Spleen (tissue), 13 donors: ENCODE measurements at places on chromosomes 6 and 20. TPM values are rescaled to one million over a fixed set of nuclear protein-coding genes. Genes with fewer than 3 reads are reported as not detected.

- H3K27ac ChIP-seq = no peak overlapping the region
- peaks cover 35% of the 10 kb centered on the region for H3K4me1 ChIP-seq
- peaks cover 29% of the 10 kb centered on the region for H3K27me3 ChIP-seq
- H3K4me3 ChIP-seq = no peak overlapping the region
Measured at GRCh38 chr6:150575836-150576235, 23.8 kb upstream of the PLEKHG1 start.

The XKR7 gene
- 0.07 TPM for total RNA-seq

The NOTCH4 gene
- total RNA-seq = 23.6 TPM

The CRISP3 gene
- 1.9 TPM for total RNA-seq

DNA sequence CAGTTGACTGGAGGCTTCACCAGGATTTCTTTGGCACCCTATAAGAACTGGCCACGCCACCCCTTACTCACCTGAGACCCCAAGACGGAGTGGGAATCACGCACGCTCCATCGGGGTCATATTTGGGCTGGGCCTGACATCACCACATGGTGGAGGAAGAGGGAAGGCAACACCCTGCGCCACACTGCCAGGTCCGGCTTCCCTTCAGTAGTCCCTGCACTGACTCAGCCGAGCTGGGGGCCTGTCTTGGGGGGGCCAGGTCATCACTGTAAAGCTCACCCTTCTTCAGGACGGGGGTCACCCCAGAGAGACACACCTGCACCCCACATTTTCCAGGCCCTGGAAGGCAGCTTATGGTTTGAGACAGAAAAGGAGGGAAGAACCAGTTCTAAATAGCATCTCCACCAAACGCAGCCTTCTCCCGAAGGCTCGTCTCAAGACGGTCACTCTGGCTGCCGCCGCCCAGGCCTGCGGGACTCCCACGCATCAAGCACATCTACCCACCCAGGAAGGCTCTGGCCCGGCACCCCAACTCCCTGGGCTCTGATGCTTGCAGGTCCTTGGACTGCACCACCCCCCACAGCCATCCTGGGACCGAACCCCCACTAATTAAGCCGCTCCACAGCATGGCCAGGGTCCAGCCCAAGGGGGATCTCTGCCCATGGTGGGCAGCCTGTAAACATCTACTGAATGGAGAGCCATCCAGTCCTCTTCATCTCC, 51.8 kb downstream of the GINS1 start:
- no peaks in the 10 kb centered on the region for H3K36me3 ChIP-seq
- no peaks in the 10 kb centered on the region for H3K27me3 ChIP-seq
- H3K4me1 ChIP-seq = no peaks in the 10 kb centered on the region
- H3K4me3 ChIP-seq = no peak overlapping the region
- peak; percentile 71 for DNase-seq

GRCh38 chr6:130677312-130677711, 149.9 kb upstream of the SMLR1 start:
- H3K4me1 ChIP-seq = no peaks in the 10 kb centered on the region
- no peak overlapping the region for H3K27ac ChIP-seq
- no peak for DNase-seq

DNA sequence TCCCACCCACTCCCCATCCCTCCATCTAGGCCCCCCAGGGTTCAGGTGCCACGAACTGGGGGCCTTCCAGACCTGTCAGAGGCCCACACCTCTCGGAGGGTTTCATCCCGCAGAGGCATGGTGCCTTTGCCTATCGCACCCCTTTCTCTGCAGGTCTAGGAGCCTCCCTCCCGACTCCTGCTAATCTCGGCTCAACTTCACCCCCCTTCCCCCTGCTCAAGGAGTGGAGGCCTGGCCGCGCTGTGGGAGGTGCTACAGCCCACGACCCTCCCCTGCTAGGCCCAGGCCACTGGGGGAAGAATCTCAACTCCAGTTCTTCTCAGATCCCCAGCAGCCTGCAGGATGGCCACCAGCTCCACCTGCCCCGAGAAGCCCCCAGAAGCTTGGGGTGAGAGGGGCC, at the start of gene TULP1:
Gene TULP1, minus strand, starts transcription at position 157 of the 400 bp plus-strand sequence. Its CDS starts 38 bp downstream, at position 119.
- no peak within 1 kb of the TSS for H3K4me3 ChIP-seq
- no peaks in the 10 kb centered on the region for H3K36me3 ChIP-seq
- no peak within 1 kb of the TSS for H3K27ac ChIP-seq
- peaks cover 5% of the 10 kb centered on the region for H3K4me1 ChIP-seq
- H3K27me3 ChIP-seq = peaks cover 16% of the 10 kb centered on the region

GRCh38 chr6:37244430-37245310, 12.9 kb upstream of the TBC1D22B start:
- DNase-seq = no peak
- no peaks in the 10 kb centered on the region for H3K27me3 ChIP-seq
- H3K4me3 ChIP-seq = no peak overlapping the region
- H3K36me3 ChIP-seq = no peaks in the 10 kb centered on the region
- peaks cover 9% of the 10 kb centered on the region for H3K4me1 ChIP-seq

The SLC26A8 gene
- 2.4 TPM for total RNA-seq

DNA sequence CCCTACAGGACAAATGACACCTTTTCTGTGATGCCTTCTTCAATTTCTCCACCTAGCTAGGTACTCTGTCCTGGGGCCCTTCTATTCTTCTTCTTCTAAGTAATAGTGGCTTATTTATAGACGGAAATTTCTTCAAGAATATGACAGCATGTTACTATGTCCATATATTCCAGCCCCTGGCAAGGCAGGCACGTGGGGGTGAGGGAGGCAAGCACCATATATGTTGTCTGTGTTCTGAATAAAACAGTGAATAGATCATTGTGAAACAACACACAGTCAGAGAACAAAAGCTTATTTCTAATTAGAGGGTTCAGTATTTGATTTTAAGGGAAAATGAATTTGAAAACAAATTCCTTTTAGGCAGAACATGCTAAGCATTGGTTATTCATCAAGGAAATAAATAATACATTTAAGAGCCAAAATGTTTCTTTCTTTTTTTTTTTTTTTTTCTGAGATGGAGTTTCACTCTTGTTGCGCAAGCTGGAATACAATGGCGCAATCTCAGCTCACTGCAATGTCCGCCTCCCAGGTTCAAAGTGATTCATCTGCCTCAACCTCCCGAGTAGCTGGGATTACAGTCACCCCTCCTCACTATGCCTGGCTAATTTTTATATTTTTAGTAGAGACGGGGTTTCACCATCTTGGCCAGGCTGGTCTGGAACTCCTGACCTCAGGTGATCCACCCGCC, 6.2 kb downstream of the HEBP2 start:
- H3K27me3 ChIP-seq = no peaks in the 10 kb centered on the region
- no peak overlapping the region for H3K4me3 ChIP-seq
- peaks cover 10% of the 10 kb centered on the region for H3K4me1 ChIP-seq

DNA sequence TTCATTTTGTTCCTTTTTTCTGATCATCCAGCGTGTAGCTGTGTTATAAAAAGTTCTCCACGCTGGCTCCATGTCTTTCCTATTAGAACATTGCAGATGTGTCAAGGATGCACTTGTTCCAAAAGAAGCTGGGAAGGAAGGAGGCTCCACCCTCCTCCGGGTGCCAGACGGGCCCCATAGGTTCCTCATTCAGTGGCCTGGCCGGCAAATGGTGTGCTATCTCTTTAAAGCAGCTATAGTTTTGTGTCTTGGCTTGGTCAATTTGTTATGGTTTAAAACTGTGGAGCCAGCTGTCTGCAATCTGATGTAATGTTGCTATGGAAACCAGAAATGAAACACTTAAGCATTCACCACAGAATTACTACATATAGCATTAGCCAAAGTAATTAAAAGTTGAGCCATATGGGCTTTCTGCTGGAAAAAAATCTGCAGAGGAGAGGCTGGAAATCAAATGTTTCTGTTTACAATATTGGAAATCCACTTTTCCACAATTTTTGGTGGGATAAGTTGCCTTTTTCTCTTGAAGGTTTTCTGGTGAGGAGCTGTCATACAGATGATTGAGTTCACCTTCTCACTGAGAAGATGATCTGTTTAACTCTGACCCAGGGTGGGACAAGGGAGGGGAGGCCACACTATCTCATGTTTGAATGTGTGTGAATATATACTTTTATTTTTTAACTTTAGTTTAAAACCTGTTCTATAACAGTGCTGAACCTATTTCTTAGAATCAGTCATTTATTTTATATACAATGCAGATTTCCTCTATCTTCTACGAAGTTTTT, 167.4 kb downstream of the SASH1 start:
- H3K36me3 ChIP-seq = no peaks in the 10 kb centered on the region
- no peaks in the 10 kb centered on the region for H3K27me3 ChIP-seq
- peak overlapping the region; percentile 30 for H3K4me3 ChIP-seq
- DNase-seq = no peak
- peaks cover 18% of the 10 kb centered on the region for H3K4me1 ChIP-seq

- H3K4me1 ChIP-seq = peaks cover 21% of the 10 kb centered on the region
- H3K27me3 ChIP-seq = no peaks in the 10 kb centered on the region
- H3K27ac ChIP-seq = no peak overlapping the region
- no peak for DNase-seq
- H3K36me3 ChIP-seq = no peaks in the 10 kb centered on the region
Measured at GRCh38 chr6:154498340-154498934, 12.0 kb downstream of the CNKSR3 start.

GRCh38 chr20:63443606-63444395, 28.7 kb downstream of the KCNQ2 start:
- no peak overlapping the region for H3K4me3 ChIP-seq
- H3K27me3 ChIP-seq = peaks cover 62% of the 10 kb centered on the region
- no peak overlapping the region for H3K27ac ChIP-seq

GRCh38 chr6:84249724-84250123, 22.3 kb upstream of the CEP162 start:
- DNase-seq = no peak
- no peak overlapping the region for H3K4me3 ChIP-seq
- no peaks in the 10 kb centered on the region for H3K4me1 ChIP-seq
- no peaks in the 10 kb centered on the region for H3K27me3 ChIP-seq

DNA sequence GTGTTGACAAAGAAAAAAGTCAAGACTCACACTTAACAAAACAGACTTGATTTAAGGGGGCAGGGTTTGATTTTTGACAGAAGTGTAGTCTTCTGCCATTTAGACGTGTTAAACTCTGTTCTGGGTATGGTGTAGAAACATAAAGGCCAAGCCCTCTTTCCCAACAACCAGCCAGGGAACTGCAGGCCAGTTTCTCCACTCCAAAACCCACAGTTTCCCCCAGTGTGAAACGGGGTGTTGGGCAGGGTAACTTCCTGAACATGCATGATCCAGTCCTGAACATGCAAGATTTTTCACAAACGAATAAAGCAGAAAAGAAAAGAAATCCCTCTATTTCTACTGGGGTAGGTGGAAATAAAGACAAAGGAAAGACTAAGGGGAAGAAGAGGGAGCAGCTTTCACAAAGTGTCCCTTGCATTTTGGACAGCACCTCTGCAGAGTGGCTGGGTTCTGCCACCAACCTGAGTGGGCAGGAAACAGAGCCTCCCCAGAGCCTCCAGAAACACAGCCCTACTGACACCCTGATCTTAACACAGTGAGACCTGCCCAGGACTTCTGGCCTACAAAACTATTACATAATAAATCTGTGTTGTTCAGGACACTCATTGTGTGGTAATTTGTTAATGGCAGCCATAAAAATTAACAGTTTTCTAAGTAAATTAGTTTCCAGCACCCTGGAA, 7.5 kb downstream of the APMAP start:
- H3K27me3 ChIP-seq = no peaks in the 10 kb centered on the region
- peaks cover 9% of the 10 kb centered on the region for H3K36me3 ChIP-seq
- H3K4me1 ChIP-seq = no peaks in the 10 kb centered on the region
- DNase-seq = peak; percentile 48

DNA sequence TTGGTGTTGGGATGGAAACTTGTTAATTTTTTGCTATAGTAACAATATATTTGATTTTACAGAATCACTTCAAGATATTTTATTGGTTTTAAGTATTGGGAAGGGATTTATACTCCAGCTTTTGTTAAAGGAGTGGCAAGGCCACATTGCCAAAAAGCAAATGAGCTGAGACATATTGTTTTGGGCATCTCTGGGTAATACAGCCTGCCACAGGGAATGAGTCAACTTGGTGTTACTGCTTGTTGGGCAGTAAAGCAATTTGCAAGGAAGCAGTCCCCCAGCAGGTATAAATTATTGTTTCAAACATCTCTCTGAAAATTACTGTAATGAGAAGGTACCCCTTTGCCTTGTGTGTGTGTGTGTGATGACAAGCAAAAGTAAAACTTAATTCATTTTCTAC, 868.3 kb upstream of the FLRT3 start:
- H3K36me3 ChIP-seq = no peaks in the 10 kb centered on the region
- no peaks in the 10 kb centered on the region for H3K27me3 ChIP-seq

The GSTA3 gene
- not detected for total RNA-seq

- peak overlapping the region; percentile 71 for H3K4me3 ChIP-seq
- DNase-seq = no peak
- H3K27me3 ChIP-seq = no peaks in the 10 kb centered on the region
- H3K4me1 ChIP-seq = peaks cover 23% of the 10 kb centered on the region
Measured at GRCh38 chr6:117481926-117482239, 591 bp upstream of the DCBLD1 start.

DNA sequence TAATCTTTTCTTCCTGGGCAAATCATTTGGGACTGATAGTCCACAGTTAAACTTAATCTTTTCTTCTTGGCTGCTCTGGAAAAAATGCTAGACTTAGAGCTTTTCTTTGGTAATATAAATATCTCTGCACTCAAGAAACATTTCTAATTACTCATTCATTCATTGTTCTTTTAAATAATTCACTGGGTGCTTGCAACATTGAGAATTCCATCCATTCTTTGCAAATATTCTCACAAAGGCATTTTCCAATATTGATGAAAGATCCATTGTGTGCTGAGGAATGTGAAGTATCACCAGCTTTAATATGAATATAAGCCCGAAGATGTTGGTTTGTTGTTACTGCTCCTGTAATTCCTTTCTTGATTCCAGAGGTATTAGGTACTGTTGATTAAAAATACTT, 38.4 kb downstream of the AKAP7 start:
- no peak overlapping the region for H3K27ac ChIP-seq
- no peaks in the 10 kb centered on the region for H3K4me1 ChIP-seq
- H3K36me3 ChIP-seq = peaks cover 6% of the 10 kb centered on the region

The ZC2HC1B gene
- total RNA-seq = 0.85 TPM

The ZSCAN23 gene
- 1.4 TPM for total RNA-seq

- H3K27me3 ChIP-seq = no peaks in the 10 kb centered on the region
- no peaks in the 10 kb centered on the region for H3K4me1 ChIP-seq
Measured at GRCh38 chr6:116840091-116840490, 11.2 kb upstream of the GPRC6A start.

The RTN4IP1 gene
- total RNA-seq = 9.1 TPM

- no peaks in the 10 kb centered on the region for H3K27me3 ChIP-seq
- no peak for DNase-seq
- peaks cover 11% of the 10 kb centered on the region for H3K36me3 ChIP-seq
- no peak overlapping the region for H3K4me3 ChIP-seq
- no peaks in the 10 kb centered on the region for H3K4me1 ChIP-seq
- H3K27ac ChIP-seq = peak overlapping the region; percentile 56
Measured at GRCh38 chr6:130893277-130893676, 66.1 kb downstream of the SMLR1 start.

The BMP6 gene
- total RNA-seq = 2.5 TPM

The CDSN gene
- total RNA-seq = not detected

The HLA-DRB1 gene
- 365 TPM for total RNA-seq

The CFB gene
- total RNA-seq = 14.4 TPM

The CLPSL2 gene
- not detected for total RNA-seq
